ENCODE measurements at places on chromosomes 5 and 9.

GRCh38 chr9:111857555-111858211 lies 38.9 kb upstream of the UGCG start:
- no peak for DNase-seq

DNA sequence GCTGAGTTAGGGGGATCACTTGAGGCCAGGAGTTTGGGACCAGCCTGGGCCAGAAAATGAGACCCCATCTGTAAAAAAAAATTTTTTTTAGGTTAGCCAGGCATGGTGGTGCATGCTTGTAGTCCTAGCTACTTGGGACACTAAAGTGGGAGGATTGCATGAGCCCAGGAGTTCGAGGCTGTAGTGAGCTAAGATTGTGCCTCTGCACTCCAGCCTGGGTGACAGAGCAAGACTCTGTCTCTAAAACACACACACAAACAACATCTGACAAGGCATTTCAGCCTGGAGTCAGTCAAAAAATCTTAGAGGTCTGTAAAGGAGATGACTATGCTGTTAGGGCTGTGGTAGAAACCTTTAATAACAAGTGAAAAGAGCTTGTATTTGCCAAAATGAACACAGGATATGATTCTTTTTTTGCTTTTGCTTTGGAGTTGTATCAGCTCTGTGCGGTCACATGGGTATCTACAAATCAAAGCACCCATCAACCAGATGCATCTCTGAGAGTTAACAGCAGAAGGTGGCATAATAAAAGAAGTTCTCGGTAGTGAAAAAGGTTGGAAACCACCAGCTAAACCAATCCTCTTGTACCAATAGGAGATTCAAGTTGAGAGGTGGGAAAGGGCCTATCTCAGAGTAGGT lies 3.6 kb upstream of the PSMD5 start:
- no peak for DNase-seq

DNA sequence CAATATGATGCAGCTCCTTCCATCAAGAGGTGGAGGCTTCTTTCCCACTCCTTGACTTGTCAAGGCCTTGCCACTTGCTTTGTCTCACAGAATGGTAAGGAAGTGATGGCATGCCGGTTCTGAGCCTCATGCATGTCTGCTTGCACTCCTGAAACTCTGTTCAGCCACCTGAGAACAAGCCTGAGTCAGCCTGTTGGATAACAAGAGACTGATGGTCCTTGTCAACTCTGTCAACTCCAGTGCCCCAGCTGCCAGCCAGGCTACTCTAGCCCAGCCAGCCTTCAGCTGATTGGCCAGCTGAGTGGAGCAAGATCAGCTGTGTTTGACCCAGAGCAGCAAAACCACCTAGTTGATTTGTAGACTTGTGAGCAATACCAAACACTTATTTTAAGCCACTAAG lies 4.4 kb upstream of the TENT4A start:
- DNase-seq = no peak

DNA sequence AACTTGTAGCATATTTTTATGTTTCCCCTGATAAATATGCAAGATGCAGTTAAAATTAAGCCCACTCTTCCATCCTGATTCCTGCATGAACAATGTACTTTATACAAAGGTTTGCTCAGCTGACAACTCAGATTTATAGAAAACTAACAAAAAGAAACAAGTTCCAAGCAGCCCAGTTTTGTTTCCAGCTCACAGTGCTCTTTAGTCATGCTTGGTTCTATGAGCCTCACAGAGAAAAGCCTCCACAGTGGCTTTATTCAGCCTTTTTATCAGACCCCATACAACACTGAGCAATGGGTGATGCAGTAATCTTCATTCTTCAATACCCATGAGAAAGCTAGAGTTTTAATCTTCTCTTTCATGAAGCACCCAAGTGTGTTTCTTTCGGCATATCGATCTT lies 329.6 kb downstream of the SLCO4C1 start:
- DNase-seq = no peak

GRCh38 chr5:133205649-133206048 lies 153.8 kb downstream of the HSPA4 start:
- no peak for DNase-seq

GRCh38 chr5:71600783-71601182 lies 13.6 kb downstream of the MCCC2 start:
- DNase-seq = no peak

- no peak for DNase-seq
Observed at GRCh38 chr5:34743878-34744277, 87.8 kb downstream of the RAI14 start.
